ENCODE measurements at places on chromosomes 2 and 18.

GRCh38 chr2:120647487-120647886 lies 88.2 kb upstream of the GLI2 start:
- no peak for DNase-seq

GRCh38 chr2:174959787-174960186 lies 45.4 kb downstream of the CHN1 start:
- no peak for DNase-seq

DNA sequence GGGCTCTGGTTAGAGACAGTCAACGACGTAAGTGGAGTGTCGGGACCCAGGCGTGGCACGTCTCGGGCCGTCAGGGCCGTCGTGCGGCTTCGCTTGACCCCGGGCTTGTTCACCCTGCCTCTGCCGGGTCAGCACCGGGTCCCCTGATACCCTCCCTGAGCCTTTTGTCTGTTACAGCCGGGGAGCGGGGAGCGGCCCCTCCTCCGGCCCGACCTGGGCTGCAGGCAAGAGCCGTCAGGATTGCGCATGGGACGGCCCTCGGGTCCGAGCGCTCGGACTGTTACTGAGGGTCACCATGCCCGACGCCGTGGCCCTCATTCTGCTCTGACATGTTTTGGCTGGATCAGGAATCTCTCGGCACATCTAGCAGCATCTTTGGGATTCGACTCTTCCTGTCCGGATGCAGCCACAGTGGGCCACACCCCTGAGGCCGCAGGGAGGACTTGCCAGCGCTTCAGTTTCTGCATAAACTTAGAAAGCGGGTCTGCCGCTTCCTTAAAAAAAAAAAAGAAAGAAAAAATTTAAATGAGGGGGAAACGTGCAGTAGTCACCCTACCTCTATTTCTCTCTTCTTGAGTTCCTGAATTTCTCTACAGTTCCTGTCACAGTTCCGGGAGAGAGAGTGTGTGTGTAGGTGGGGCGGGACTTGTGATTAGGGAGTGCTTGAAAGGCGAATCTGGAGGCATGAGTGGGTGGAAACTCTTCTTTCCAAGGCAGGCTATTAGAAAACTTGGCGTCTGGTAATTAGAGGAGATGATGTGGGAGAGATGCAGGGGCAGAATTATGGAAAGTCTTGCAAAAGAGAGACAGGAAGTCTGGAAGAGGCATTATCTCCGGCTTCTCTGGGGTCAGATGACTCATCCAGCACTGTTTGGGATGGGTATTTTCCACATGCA lies 909 bp downstream of the TMEM87B start:
- DNase-seq: no peak

DNA sequence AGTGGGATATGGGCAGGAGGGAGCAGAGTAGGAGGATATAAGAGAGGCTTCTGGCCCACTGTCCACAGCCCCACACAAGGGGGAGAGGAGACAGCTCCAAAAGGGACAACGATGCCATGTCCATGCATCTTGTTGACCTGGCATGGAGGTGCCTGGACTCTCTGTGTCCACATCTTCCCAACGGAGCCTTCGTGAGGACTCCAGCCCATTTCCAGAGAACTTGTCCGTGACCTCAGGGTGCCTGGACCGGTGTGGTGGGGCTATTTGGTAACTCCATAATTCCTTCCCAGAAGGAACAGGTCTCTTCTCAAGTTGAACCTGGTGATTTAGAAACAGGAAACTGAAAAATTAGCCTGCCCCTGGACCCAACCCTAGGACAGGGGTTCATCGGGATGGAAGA lies 133.9 kb downstream of the CYP26B1 start:
- DNase-seq: no peak

GRCh38 chr2:37617119-37617892 lies 54.1 kb downstream of the CDC42EP3 start:
- no peak for DNase-seq

- DNase-seq: no peak
Measured at GRCh38 chr2:234279637-234280036, 217.2 kb downstream of the ARL4C start.

- no peak for DNase-seq
Measured at GRCh38 chr2:37232131-37232933, 874 bp downstream of the NDUFAF7 start.

DNA sequence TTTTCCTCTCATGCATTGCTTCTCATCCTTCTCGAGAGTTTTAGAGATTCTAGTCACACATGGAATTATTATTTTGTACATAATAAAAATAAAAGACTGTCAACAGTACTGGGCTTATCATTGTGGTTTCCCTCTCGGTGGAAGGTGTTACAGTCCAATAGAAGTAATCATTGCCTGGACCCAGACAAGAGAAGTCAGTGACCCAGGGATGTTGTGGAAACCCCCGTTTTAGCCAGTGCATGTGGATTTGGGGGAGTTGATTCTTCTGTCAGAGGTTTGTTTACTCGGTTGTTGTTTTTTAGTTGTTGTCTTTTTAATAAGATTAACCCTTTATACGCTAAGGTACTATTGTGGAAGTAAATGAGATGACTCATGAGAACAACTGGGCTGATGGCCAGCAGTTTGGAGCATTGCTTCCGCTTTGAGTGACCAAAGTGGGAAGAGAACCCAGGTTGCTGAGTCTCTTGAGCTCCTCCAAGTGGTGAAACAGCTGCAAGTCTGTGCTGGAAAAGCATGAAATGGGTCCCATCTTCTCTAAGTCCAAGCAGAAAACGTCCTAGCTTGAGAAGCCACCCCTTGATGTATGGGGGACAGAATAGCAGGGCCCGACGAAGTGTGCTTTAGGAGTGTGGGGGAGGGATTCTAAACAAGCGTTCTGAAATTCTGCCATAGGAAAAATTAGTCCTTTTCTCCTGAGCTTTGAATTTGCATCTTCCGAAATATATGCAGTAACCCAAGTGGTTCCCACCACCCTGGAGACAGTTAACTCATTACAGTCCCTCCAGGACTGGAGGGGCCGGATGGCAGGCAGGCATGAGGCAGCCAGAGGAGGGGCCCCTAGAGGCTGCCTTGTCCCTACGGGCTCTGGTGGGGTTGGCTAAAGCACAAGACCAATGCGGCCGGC lies 61.8 kb upstream of the GPR45 start:
- no peak for DNase-seq

DNA sequence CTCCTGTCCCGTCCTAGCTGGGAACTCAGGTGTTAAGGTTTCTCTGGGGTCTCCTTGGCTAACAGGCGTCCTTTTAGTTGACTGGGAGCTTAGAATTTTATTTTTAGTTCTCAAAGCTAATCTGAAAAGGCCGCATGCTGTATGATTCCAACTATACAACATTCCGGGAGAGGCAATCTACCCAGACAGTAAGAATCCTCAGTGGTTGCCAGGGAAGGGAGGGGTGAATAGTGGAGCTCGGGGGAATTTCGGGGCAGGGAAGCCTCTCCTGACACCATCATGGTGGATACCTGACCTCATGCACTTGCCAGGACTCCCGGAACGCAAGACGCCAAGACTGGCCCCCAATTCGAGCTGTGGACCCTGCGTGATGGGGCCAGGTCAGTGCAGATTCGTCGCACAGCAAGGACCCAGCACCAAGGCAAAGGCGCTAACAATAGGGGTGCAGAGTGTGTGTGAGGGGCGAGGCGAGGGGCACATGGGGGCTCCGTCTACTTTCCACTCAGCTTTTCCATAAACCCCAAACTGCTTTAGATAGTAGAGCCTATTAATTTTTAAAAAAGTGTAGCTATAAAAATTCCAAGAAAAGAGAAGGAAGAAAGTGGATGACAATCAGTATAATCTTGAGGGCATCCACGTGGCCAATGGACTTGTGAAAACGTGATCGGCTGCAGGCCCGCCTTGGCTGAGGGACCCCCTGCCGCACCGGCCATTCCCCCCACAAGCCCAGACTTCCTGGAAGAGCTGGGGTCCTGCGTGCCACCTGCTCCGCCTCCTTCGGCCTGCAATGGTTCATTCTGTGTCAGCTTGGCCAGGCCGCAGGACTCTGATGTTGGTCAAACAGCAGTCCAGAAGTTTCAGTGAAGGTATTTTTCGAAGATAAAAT lies 17.3 kb downstream of the PDCD1 start:
- no peak for DNase-seq

GRCh38 chr2:56117764-56118163 lies 66.0 kb upstream of the CCDC85A start:
- DNase-seq: no peak

GRCh38 chr2:190533968-190534309 lies 583 bp downstream of the NEMP2 start:
- no peak for DNase-seq

DNA sequence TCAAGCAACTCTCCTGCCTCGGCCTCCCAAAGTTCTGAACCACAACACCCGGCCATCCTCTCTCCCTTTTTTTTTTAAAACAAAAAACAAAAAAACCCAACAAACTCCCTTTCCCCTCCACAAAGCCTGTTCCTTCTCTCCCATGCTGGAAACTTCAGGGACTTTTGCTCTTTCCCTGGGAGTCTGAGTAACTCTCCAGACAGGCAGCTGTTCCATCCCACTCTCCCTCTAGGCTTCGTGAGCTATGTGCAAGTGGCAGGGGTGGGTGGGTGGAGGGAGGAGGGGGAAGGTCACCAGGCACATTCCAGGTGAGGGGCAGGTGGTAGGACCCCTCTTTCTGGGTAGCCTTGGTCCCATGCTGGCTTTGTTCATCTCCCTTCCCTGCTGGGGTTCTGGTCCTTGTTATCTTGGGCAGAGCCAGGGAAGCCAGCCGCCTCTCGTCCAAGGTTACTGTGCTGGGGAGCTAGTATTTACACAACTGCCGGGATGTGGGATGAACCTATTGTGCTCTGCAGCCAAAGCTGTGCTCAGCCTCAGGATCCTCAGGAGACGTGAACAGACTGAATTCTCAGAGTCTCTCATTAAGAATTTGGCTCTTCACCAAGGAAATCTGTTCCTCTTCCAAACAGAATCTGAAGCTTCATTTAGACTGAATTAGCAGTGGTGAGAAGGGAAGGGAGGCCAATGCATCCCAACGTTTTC lies 106.9 kb downstream of the LIPG start:
- no peak for DNase-seq

- DNase-seq: no peak
Measured at GRCh38 chr2:25035537-25036220, 6.2 kb upstream of the EFR3B start.

DNA sequence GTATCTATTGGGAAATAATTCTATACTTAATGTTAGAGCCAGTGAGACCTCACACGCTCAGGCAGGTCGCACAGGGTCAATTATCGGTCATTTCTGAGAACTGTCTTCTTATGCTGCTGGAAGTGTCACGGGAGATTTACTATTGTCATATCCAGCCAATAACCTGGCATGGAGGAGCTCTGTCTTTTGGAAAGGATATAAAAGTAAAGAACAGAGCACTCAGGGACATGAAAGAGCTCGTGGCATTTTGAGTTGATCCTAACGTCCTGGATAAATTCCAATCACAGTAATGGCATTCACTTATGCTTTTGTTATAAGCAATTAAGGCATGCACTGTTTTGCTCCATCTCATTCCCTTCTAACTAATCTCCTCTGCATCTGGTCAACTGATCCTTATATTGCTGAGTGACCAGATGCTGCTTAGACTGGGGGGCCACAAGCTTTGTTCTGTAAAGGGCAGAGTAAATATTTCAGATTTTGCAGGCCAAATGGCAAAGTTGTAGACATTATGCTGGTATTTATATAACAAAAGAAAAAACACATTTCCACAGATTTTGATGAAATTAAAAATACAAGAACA lies 453.5 kb upstream of the SMIM21 start:
- DNase-seq: no peak

DNA sequence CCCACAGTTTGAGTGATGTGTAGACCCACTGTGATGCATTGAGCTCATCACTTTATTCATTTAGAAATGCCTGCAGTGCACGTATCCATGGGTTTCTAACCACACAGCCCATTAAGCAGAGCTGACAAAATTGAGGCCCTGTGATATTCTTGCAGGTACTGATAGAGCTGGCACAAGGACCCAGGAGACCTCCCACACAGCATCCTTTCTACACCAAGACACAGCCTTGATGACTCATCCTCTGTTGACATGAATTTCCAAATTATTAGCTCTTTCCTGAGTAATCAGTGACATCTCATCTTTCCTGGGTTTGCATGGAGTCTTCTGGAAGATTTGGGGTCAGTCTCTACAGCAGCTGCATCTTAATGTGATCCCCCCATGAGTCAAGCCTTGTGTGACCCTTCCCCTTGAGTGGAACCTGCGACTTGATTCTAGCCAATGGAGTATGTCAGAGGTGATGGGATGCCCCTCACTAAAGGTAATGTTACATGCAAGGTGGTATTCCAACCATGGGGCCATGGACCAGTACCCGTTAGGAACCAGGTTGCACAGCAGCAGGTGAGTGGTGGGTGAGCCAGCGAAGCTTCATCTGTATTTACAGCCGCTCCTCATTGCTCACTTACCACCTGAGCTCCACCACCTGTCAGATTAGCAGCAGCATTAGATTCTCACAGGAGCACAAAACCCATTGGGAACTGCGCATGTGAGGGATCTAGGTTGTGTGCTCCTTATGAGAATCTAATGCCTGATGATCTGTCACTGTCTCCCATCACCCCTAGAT lies 181.1 kb upstream of the ARL4C start:
- DNase-seq: no peak

DNA sequence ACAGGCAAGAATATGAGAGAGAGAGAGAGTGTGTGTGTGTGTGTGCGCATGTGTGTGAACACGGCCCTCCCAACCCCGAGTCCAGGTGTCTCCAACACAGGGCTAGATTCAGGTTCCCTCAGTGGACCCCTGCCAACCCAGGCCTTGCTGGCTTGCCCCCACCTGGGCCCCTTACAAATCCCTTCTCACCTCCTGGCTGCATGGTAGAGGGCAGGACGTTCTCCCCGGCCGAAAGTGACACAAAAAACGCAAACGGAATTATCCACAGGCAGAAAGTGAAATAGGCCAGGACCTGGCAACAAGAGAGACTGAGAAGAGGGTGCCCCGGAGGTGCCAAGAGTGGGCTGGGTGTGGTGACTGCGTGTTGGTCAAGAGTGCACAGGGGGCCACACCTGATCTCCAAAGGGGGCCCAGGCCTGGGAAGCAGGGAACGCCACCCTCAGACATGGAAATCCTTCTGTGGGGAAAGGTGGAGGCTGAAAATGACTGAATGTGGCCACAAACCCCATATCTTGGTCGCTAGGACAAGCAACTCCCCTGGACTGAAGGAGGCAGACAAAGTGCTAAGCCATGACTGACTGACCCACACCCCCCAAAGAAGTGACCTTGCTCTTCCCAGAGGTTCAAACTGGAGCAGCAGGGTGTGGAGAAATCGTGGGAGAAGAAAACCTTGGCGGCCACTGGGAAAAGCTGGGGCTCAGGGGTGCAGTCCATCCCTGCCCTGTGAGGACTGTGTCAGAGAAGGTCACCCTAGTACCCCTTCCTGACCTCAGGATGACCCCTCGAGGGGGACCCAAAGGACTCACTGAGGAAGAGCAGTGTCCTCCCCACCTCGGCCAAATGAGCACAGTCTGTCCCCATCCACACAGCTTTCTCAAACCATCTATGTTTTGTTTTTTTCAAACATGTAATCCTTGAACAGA lies 5.7 kb downstream of the TEX261 start:
- DNase-seq: no peak

DNA sequence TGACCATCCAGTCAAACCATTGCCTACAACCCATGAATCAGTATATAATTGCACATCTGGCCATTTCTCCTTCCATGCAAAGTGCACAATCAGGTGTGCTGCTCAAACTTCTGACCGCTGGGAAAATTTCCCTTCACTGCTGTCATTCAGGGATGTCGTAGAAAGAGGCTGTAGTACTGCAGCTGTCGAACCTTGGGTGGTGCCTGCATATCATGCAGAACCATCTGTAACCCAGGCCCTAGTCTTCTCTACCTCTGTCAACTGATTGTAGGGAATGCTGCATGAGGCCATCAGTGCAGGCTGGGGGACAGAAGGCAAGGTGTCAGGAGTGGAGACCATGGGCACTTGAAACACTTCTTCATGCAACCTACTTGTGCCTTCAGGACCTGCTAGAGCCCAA lies 267.5 kb downstream of the CALCRL start:
- no peak for DNase-seq
